ENCODE measurements at places on chromosomes 2 and 18. TPM values are rescaled to one million over a fixed set of nuclear protein-coding genes. Genes with fewer than 3 reads are reported as not detected.
A peak's percentile ranks its signal among the peaks of the same experiment; 100 is the strongest.

Gene SANBR
- total RNA-seq = 6.2 TPM

Gene LDLRAD4
- total RNA-seq = 29.3 TPM

Gene SETBP1
- 6.3 TPM for total RNA-seq

Gene MRO
- total RNA-seq = 5.3 TPM

Gene GAREM2
- total RNA-seq = 1.3 TPM

Gene DLX1
- total RNA-seq = not detected

Gene CCL20
- total RNA-seq = not detected

Gene PLGLB1
- 2.7 TPM for total RNA-seq

GRCh38 chr2:21330786-21331391 lies 207.1 kb downstream of the TDRD15 start:
- no peak for DNase-seq

- no peak for DNase-seq
These were observed 184.4 kb upstream of the DOK6 start for GRCh38 chr18:69216321-69216720.

GRCh38 chr2:54047091-54047490 lies 68.3 kb upstream of the ACYP2 start:
- DNase-seq = no peak

- DNase-seq = no peak
These were observed 443.7 kb upstream of the CWC22 start for GRCh38 chr2:180450841-180451240.

DNA sequence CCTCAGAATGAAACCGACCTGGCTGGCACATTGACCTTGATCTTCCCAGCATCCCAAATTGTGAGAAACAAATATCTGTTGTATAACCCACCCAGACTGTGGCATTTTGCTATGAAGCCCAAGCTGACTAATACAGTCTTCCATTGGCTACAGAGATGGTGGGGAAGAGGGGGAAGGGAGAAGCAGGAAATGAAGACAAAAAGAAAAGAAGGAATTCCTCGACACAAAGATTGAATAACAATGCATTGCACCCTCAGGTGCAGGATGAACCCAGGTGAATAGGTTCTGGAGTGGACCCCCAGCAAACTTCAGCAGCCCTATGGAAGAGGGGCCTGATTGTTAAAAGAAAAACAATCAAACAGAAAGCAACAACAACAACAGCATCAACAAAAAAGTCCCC lies 270.7 kb downstream of the FSIP2 start:
- DNase-seq = no peak

- DNase-seq = no peak
These were observed 21.1 kb upstream of the IHH start for GRCh38 chr2:219081701-219082331.

DNA sequence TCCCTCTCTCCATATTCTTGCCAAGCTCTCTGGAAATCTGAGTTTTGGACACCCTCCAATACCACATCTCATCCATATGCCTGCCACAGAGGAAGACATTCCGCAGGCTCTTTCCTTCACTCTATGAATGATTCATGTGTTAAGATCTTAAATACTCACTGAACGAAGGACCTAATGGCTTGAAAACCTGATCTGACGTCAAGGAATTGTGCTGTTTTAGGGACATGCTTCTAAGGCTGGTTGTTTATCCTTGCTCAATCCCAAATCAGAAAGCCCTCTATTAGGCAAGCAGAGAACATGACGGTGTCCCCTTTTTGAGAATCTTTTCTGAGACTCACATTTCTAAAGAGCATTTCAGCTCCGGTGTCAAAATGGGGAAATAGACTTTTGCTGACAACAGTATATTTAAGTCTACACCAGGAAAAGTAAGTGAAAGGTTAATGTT lies 83.7 kb upstream of the GALNT5 start:
- no peak for DNase-seq

DNA sequence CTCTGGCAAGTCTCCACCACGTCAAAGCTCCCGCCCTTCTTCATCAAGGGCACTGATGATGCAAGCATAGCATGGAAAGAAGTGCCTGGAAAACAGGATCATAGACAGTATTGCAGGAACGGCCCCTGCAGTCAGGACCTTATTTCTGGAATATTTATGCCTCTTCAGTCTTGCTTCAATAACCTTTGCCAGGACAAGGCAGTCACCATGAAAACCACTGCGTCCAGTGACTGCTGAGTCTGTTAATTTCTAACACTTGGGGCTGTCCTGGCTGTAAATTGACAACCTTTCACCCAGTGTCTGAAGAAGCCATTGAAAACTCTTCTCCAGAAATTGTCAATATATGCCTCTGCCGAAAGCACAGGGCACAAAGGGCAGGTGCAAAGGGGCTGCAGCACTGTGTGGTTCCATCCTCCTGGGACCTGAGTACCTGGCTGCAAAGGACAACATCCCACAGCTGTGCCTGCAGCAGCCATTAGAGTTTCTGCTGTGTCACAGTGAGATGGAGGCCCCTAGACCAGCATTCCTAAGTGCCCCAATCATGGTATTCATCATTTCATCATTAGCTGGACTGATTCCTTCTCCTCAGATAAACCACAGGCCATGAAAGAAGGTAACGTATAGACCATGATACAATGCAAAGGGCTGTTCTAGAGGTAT lies 819.6 kb downstream of the RNF144A start:
- DNase-seq = no peak

DNA sequence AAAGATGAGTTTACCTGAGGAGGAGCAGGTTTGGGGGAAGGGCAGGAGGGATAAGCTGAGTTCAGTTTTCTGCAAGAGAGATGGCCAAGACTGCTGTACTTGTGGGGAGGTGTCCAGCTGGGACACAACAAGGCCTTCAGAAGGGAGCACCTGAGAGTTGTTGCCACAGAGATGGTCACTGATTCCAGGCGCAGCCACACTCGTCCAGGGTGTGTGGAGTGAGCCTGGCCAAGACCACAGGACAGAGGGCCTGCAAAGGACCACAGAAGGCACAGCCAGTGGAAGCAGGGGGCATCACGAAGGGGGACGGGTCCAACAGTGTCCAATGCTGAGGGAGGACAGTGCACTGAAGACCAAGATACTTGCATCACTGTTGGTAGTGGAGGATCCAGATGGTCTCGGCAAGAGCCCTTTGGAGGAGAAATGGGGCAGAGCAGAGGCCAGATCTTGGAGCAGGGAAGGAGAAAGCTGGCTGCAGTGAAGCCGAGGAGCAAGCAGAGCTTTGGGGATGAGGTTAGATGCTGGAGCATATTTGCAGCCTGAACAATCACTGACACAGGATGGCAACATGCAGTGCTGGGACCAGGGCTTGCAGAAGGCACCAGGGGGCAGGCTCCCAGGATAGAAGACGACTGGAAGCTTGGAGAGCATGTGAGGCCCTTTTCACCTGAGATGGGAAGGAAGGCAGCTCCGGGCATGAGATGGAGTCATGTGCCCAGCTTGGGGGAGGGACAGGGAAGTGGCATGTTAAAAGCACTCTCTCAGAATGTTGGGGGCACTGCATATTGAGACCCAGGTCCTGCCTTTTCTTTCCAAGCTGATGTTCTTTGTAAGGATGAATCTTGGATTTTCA lies 214.0 kb downstream of the CYP26B1 start:
- no peak for DNase-seq

- no peak for DNase-seq
These were observed 29.1 kb upstream of the PMAIP1 start for GRCh38 chr18:59870623-59871130.

DNA sequence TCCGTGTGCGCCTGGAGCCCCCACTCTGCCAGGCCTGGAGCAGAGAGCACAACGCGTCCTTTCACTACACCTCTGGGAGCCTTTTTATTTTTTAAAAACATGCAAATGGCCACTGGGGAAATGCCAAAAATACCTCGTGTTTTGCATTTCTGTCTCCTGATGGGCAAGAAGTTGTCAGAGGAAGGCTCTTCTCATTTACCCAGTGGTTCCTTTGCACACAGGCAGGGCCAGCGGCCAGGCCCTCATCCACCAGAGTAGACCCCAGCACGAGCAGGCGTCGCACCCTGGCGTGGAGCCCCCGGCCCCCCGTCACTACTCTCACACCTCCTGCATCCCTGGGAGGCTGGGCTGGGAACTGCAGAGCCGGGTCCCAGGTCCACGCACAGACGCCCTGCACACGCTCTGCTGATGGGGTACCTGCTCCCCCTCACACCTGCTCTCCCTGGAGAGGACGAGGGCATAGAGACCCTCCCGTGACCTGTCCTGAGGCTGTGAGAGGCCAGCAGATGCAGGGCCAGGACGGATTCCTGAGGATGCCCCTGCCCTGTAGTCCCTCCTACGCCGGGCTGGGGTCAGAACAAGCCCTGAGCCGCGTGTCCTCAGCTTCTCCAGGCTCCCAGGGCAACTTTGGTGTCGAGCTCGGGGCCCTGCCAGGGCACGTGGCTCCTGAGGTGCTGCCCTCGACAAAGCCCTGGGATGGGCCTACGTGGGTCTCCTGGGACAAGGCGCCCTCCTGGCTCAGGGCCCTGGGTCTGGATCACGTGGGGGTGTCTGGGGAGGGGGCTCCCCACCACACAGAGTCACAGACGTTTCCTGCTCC lies 65.0 kb downstream of the NFATC1 start:
- no peak for DNase-seq

DNA sequence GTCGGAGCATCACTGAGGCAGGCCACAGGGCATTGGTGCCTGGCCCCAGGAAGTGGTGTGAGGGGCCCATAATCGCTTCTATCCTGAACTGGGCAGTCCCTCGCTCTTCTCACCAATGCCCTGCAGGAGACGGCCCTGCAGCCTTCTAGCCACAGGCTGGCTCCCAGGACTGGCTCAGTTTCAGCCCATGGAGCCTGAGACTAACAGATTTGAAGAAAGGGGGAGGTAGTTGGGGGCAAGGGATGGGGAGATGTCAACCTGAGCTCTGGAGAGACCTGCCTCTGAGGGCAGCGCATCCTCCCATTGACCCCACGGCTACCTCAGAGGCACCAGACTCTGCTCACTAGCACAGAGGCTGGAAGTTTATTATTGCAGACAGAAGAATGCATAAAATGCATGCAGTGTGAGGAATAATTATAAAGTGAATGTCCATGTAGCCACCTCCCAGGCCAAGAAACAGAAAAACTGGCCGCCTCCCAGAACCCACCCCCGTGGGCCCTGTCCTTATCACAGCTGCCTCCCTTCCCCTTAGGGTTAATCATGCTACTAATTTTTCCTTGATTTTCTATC lies 1.4 kb downstream of the TOGARAM2 start:
- DNase-seq = no peak

DNA sequence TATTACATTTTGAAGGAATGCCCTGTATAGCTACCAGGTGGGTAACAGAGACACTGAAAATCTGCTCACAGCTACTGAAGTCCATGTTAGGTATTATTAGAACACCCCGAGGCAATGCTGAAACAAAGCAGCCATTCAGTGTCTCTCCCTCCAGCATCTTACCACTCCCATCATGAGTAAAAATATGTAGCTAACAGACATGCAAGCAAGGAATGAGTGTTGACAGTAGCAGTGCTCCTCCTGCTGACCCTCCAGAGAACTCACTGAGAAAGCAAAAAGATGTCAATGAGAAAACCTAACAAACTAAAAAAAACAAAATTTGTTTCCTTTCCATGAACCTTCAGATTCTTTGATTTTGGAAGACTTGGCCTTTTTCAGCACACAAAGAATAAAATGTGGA lies 393.9 kb downstream of the LRRTM1 start:
- no peak for DNase-seq

- no peak for DNase-seq
These were observed 1.4 kb downstream of the METTL8 start for GRCh38 chr2:171432206-171432968.

DNA sequence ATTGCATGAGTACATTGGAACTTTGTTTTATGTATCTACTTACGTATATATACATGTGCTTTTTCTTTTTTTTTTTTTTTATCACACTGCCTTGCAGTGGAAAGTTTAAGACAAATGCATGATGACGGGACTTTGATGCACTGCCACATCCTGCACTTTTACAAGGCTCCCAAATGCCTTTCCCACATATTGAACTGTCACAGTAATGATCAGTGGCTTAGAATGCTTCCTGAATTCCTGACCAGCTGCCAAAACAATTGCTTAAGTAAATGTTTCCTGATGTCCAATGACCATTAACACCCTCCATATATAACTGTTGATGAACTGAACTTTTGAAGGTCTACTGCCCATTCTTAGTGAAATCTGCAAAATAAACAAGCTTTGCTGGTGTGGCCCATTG lies 60.2 kb downstream of the LYPD6B start:
- no peak for DNase-seq

GRCh38 chr18:73826098-73826497 lies 321.5 kb downstream of the FBXO15 start:
- no peak for DNase-seq

- no peak for DNase-seq
These were observed 17.0 kb upstream of the MPP4 start for GRCh38 chr2:201715459-201715858.

DNA sequence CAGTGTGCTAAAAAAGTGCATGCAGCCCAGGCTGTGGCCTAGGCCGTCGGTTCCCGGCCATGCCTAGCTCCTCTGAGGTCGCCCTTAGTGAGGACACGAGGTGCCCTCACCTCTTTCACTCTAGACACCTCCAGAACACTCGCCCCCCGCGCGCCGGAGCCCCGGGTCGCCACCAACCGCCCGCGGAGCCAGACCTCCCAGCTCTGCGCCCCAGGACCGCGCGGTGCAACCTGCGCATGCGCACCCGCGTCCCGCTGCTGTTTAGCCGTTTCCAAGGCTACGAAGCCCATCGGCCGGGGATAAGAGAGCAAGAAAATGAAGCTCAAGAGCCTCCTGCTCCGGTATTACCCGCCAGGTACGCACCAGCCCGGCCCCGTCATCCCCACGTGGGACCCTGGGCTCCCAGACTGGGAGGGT lies at the start of gene DAW1:
Gene DAW1, plus strand, starts transcription at position 257 of the 417 bp plus-strand sequence. Its CDS starts 59 bp downstream, at position 316.
- peak; percentile 73 for DNase-seq

DNA sequence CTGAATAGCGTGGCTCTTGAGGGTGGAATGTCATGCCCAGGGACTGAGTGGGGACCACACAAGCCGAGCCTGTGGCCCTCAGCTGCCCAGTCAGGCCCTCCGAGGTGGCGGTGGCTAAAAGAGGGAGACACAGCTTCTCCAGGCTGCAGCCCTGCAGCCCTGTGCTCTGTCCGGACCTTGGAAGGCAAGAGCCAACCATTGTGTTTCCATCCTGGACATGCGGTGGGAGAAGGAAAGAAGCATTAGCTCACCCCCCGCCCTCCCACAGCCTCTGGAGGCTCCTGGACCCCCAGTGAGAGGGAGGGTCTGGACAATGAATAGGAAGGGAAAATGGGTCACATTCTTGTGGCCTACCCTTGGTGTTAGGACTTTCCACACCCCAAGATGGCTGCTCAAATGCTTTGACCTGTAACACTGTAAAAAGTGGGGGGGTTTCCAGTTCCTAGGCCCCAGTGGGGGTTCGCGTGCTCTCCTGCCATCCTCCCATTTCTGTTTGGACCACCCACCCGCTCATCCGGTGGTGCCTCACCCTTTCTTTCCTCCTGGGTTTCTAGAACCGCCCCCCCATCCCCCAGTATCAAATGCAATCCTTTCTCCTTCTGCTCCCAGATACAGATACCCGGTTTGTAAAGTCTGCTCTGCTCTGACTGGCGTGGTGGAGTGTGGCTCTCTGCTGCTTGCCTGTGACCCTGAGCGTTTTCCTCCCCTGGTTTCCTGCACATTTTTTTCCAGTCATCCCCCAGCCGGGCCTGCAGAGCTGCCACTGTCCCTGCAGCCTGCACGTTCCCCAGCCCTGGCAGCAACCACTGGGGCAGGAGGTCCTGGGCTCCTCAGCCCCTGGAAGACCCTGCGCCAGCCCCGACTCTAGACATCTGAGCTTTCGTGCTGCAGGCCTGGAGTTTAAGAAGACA lies 36.3 kb upstream of the SMAD7 start:
- no peak for DNase-seq

- DNase-seq = no peak
These were observed 343.1 kb upstream of the CDH2 start for GRCh38 chr18:28519997-28520396.

GRCh38 chr18:23279931-23280330 lies 144.6 kb downstream of the CABLES1 start:
- no peak for DNase-seq

All from Right ventricle myocardium superior (tissue), 1 donor.